DMS 273 treated with DMSO at 0.1 percent for 48 hours (cell line): ENCODE measurements at places on chromosomes 7 and 10.

DNA sequence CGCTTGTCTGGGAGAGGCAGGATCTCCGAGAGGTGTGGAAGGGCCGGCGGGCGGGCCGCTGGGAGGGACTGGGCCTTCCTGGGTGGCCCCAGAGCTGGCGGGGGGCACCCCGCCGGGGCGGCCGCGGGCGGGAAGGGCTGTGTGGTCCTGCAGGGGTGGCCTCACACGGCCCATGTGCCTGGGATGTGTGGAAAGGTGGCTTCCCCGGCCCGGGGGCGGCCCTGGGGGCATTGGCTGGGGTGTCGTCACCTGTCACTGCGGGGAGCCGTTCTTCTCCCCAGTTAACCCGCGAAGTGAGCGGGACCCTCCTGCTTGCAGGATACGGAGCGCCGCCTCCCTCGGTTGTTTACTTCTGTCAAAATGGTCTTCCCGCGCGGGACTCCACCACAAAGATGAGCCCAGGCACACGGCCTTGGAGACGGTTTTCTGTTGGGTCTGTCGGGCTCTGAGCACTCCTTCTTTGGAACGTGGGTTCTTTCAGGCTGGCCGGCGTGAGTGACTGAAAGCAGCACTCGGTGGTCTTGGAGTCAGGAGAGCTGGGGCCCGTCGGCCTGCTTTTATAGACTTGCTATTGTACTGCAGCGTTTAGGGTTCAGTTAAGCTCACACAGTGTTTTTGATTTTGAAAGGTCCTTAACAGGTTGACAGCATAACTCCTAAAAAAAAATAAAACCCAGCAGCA is 700 bp downstream of the SMC3 start:
- DNase-seq = no peak

- DNase-seq = no peak
These were observed 59.5 kb upstream of the SRPK2 start for GRCh38 chr7:105448181-105448580.

- peak; percentile 12 for DNase-seq
These were observed 58.0 kb downstream of the PLXNA4 start for GRCh38 chr7:132518102-132518838.

DNA sequence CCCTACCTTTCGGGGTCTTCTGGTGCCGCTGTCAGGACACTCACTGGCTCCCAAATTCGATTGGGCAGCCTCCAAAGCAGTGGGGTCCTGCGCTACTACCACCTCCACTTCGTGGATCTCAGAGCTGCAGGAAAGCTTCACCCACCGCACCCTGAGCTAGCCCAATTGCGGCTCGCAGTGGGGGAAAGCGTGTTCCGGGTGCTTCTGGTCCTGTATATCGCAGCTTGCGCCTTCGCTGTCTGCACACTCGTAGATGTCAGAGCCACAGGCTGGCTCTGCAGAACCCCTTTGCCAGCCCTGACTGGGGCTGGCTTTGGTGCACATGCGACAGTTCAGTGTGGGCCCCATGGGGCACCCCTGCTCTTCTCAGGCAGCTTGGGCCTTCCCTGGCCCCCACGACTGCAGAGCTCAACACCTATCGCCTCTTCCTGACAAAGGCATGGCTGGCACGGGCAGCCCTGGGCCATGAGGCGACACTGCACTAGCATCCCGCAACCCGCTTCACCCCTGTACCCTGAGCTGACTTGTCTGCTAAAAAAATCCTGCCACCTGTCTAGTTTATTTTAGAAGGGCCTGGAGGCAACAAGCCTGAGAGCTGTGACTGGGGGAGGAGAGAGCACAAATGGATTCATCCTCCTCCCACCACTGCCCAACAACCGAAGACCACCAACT is 78.7 kb upstream of the ABI1 start:
- DNase-seq = no peak

DNA sequence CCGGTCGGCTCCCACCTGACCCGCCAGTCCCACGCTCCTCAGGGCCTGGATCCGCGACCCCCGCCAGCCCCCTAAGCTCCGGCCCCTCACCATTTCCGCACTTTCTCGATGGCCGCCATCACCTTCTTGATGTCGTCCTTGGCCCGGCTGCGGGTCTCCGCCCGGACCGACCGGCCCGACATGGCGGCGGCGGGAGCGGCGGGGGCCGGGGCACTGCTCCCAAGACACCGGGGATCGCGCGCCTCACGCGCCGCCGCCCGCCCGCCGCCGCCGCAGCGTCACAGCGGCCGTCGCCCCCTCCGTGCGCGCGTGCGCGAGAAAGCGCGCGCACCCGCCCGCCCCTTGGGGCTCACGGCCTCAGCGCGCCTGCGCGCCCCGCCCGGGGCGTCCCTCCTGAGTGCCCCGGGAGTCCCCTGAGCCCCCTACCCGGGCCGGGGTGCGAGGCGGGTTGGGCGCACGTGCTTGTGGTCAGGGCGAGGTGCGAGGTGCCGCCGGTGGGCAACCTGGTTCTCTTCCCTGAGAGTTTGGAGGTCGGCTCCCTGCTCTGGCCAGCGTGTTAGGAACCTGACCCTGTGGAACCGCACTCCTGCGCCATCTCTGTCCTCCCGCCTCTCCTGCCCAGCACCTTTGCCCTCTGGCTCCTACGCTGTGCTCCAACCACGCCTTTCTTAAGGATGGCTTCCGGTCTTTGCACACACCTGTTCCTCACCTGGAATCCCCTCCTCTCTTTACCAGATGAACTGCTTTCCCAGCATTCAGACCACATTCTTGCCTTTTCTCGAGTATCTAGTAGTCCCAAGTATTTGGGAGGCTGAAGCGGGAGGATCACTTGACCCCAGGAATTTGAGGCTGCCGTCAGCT is at the start of gene BCL7B:
Gene BCL7B (minus strand): TSS at position 294 of the 861 bp plus-strand sequence. CDS start 112 bp downstream, at position 182.
- DNase-seq = peak; percentile 41

- peak; percentile 71 for DNase-seq
These were observed 57.8 kb upstream of the WIPF3 start for GRCh38 chr7:29748286-29749099.

GRCh38 chr10:44397476-44398225 is 12.8 kb upstream of the CXCL12 start:
- no peak for DNase-seq

DNA sequence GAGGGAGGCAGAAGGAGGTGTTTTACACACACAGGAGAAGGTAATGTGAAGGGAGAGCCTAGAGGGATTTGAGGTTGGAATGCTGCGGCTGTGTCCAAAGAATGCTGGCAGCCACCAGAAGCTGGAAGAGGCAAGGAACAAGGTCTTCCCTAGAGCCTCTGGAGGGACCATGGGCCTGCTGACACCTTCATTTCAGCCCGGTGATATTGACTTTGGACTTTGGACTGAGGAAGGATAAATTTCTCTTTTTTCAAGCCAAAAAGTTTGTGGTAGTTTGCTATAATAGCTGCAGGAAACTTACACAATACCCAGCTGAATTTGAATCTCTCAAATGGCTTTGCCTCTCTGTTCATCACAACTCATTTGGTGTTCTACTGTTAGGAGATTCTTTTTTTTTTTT is 34.6 kb downstream of the UBN2 start:
- no peak for DNase-seq

GRCh38 chr7:91013078-91013477 is 251.2 kb upstream of the FZD1 start:
- no peak for DNase-seq

DNA sequence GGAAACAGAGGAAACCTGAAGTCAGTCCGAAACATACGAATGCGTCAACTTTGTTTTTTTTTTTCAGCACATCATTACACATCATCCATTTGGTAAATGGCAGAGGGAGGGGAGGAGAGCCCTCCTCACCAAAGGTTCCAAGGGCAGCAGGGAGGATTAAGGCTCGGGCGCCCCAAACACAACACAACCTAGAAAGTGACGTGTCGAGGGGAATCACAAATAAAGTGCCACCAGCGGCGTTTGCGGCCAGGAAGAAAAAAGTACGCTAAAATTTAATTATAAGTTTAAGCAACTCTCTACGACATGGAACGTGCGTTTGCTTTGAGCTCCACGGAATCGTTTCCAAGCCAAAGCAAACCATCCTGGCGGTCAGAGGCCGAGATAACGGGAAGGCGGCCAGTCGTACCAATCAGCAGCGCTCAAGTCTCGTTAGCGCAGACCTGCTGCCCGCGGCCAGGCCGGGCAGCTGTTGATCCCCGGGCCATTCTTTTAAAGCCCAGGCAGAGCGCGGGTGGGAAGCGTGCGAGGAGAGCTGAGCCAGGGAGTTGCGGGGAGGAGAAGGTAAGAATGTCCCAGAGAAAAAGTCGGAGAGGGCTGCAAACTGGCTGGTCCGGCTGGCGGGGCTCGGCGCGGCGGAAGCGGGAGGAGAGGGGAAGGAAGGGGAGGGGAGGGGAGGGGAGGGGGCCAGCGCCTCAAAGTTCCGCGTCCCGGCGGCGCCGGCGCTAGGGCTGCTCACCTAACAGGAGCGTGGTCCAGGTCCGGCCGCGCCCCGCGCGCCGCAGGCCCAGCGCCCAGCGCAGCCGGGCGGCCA is 719 bp downstream of the DPY19L1 start:
- DNase-seq = peak; percentile 44

DNA sequence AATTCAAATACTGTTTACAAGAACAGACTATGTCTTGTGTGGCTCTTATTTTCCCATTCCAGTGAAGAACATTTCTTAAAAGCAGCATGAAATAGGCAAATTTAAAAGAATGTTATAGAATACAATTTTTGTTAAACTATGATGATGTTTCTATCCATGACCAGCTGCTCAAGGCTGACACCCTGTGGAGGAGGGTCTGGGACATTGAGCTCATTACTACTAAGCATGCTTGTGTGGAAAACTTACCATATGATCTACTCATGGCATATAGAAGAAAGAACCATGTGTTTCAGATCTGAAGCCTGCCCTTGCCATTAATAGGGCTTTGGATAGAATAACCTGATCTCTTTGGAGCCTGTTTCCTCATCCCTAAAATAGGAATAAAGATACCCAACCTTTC is 125.0 kb downstream of the FOXP2 start:
- peak; percentile 24 for DNase-seq

DNA sequence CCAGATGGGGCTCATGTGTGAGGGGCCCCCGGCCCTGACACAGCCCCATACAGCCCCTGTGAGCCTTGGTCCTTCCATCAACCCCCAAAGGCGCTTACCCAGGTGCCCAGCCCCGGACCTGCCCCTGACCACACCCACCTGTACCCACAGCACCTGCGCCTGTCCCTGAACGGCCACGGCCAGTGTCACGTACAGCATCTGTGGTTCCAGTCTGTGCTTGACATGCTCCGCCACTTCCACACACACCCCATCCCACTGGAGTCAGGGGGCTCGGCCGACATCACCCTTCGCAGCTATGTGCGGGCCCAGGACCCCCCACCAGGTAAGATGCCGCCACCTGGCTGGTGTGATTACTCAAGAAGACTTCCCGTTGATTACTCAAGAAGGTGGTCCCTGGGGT is 33.5 kb downstream of the SH2B2 start:
- no peak for DNase-seq

GRCh38 chr7:10875080-10875479 is 98.6 kb upstream of the PHF14 start:
- DNase-seq = no peak

DNA sequence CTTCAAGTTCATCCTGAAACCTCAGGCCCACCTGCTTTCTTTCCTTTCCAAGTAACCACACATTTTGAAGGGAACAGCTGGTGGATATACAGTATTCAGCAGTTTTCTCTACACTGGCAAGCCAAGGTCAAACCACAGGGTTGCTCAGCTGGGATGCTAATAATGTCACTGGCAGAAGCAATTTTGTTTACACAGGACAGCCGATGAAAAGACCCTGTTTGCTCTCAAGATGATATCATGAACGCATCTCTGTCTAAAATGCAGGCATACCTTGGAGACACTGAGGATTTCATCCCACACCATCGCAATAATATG is 186.2 kb downstream of the USP6NL start:
- DNase-seq = no peak

- DNase-seq = no peak
These were observed 88.3 kb downstream of the CHN2 start for GRCh38 chr7:29282819-29283414.

GRCh38 chr10:24969841-24970281 is 17.5 kb upstream of the PRTFDC1 start:
- DNase-seq = no peak

- DNase-seq = no peak
These were observed 972 bp downstream of the PAOX start for GRCh38 chr10:133379801-133380666.

DNA sequence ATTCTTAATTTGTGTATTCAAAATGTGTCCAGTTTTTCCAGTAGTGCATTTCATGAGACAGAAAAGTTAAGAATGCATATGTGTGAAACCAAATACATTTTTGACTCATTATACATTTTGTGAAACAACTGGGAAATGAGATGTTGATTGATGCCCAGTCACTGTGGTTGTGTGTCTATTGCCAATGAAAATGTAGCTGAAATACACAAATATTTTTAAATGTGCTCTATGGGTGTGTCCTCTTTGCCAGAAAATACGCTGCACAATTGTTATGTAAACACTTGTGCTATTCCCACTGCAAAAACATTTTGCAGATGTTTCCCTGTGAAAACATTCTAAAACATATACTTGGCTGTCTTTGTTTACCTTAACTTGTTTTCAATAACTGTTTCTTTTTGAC is 395.2 kb downstream of the TFEC start:
- no peak for DNase-seq

GRCh38 chr10:4944841-4945240 is 18.4 kb upstream of the AKR1C1 start:
- no peak for DNase-seq
